Stimulated activated CD8-positive, alpha-beta memory T cell treated with anti-CD3 and anti-CD28 coated beads, Interleukin-2, amount 100 ng/mL, for 48 hours (primary cell): ENCODE measurements at places on chromosomes 7 and 10.
A peak's percentile ranks its signal among the peaks of the same experiment; 100 is the strongest.

DNA sequence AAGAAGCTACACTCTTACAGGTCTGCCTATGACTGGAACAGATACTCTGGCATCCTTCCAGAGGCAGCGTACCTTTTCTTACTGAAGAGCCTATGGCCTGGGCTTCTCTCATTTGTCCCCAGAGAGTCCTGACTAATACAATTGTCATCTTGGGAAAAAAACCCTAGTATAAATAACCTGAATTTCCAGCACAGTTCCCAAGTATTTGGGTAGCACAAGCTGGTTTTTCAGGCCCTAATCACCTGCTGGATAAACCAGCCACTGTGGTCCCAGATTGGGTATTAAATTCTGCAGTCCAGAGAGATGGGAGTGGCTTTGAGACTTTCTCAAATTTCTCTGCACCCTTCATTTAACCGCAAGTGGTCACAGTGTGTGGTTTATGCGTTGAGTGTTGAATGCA is 186.8 kb upstream of the NEBL start:
- DNase-seq = no peak

- peak; percentile 61 for DNase-seq
Measured at GRCh38 chr10:132448248-132448731, 51.3 kb downstream of the PWWP2B start.

- DNase-seq = no peak
Measured at GRCh38 chr7:141042222-141043193, 27.8 kb upstream of the MRPS33 start.

DNA sequence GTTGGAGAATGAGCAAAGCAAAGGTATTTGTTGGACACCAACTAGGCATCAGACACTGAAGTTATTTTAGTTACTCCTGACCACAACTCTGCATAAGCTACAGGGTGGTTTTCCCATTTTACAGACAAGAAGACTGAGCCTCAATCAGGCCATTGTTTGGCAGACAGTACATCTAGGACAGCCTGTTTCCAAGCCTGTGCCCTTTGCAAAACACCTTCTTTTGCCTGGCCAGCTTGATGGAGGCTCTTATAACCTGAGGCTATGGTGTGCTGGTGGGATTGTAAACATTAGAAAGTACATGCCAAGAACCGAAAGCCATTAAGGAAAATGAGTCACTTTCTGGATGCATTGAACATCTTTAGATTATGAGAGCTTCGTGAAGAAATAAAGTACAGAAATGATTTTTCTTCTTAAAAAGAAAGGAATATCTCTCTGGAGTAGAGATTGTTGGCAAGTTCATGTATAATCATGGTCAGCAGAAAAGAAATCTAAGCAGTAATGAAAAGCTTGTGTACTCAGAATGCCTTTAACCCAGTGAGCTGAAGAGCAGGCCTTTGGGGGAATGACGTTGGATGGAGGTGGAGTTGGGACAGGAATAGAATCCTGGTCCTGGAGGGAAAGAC is 140.6 kb downstream of the KIAA1217 start:
- no peak for DNase-seq

- no peak for DNase-seq
Measured at GRCh38 chr7:53476566-53476965, 441.1 kb downstream of the POM121L12 start.
